ENCODE measurements at places on chromosomes 5 and 9.

- H3K36me3 ChIP-seq: no peaks in the 10 kb centered on the region
- H3K27me3 ChIP-seq: no peaks in the 10 kb centered on the region
- DNase-seq: no peak
- no peak overlapping the region for H3K4me3 ChIP-seq
- no peaks in the 10 kb centered on the region for H3K4me1 ChIP-seq
Measured at GRCh38 chr9:116939614-116940013, 252.5 kb downstream of the TRIM32 start.

DNA sequence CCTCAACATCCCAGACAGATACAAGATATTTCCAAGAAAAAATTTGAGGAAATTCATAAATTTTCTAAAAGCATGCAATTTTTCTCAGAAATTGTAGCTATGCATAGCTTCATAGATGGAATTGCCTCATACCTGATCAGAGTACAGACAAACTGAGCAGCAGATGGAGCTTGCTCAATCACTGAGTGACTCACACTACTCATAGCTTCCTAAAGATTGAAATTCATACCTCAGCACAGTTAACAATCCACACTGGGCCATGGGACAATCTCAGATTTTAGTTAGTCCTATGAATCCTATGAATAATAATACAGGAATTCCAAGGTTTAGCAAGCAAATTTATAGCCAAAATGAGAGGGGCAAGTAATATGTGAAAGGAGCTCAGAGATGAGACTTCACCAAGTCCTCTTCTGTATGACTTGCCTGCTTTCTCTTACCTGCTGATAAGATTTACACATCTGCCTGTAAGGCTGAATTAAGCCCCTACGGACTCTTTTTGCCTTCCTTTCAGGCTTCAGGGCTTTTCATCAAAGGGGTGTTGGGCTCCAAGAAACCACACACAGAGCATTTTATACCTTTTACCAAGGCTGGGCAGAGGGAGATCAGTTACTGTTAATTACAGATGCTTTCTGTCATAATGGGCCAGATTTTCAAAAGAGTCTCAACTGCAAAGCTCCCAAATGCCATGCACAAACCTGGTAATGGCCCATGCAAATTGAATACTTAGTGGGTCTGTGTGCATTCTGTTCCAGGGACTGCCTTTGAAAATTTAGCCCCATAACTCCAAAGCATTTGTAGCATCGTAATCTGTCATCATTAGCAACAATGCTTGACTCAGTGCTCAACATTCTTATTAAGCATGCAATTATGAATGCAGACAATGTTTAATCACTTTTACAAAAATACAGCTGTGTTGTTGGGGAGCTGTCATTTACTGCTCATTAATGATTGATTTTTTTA lies 439.3 kb downstream of the DTWD2 start:
- H3K4me3 ChIP-seq: no peak overlapping the region
- no peak for DNase-seq
- no peaks in the 10 kb centered on the region for H3K36me3 ChIP-seq
- H3K27ac ChIP-seq: no peak overlapping the region
- no peaks in the 10 kb centered on the region for H3K27me3 ChIP-seq
- no peaks in the 10 kb centered on the region for H3K4me1 ChIP-seq

- H3K27me3 ChIP-seq: no peaks in the 10 kb centered on the region
- DNase-seq: no peak
- no peak overlapping the region for H3K27ac ChIP-seq
- no peak overlapping the region for H3K4me3 ChIP-seq
- H3K36me3 ChIP-seq: no peaks in the 10 kb centered on the region
- no peaks in the 10 kb centered on the region for H3K4me1 ChIP-seq
Measured at GRCh38 chr5:172209714-172210113, 15.7 kb downstream of the EFCAB9 start.

DNA sequence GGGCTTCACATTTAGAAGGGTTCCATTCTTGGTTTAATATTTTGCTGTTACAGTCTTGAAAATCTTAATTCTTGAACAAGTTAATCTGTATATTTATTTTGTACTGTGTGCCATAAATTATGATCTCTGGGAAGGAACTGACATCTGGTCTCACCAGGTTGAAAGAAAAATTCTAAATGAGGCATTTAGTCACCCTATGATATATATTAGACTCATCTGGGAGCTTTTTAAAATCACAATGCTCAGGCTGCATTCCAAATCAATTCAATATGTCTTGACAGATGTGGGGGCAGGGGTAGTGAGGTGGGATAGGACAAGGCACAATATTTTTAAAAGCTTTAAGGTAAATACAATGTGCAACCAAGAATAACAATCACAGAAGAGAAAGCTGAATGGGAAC lies 569.2 kb downstream of the PRR16 start:
- H3K27me3 ChIP-seq: no peaks in the 10 kb centered on the region
- H3K4me1 ChIP-seq: no peaks in the 10 kb centered on the region
- H3K36me3 ChIP-seq: no peaks in the 10 kb centered on the region
- no peak overlapping the region for H3K4me3 ChIP-seq
- H3K27ac ChIP-seq: no peak overlapping the region
- no peak for DNase-seq

GRCh38 chr9:33124751-33125381 lies 42.3 kb downstream of the B4GALT1 start:
- no peaks in the 10 kb centered on the region for H3K27me3 ChIP-seq
- H3K4me3 ChIP-seq: no peak overlapping the region

- no peak for DNase-seq
- no peak overlapping the region for H3K4me3 ChIP-seq
- no peaks in the 10 kb centered on the region for H3K4me1 ChIP-seq
- no peak overlapping the region for H3K27ac ChIP-seq
Measured at GRCh38 chr5:134133995-134134541, 19.6 kb downstream of the TCF7 start.

DNA sequence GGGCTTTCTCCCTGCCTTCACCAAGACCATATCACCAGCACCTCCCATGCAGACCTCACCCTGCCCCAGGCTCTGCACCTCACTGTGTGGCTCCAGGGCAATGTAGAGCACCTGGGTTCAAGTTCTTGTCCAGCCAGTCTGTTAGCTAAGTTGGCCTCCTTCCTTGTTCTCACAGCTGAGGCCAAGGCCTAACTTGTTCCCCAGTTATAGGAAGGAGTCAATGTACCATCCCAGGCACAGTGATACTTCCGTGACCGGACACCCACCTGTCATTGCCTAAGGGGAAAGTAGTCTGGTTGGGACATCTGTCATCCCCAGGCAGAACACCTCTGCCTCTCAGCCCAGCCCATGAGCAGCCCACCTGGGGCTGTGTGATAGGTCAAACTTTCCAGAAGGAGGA lies 14.4 kb upstream of the ARAP3 start:
- no peak overlapping the region for H3K27ac ChIP-seq
- H3K4me1 ChIP-seq: no peaks in the 10 kb centered on the region
- H3K27me3 ChIP-seq: no peaks in the 10 kb centered on the region
- no peak overlapping the region for H3K4me3 ChIP-seq
- H3K36me3 ChIP-seq: no peaks in the 10 kb centered on the region
- DNase-seq: no peak

- no peaks in the 10 kb centered on the region for H3K36me3 ChIP-seq
- H3K27ac ChIP-seq: peak within 1 kb of the TSS; percentile 84
- H3K27me3 ChIP-seq: peaks cover 11% of the 10 kb centered on the region
- DNase-seq: peak; percentile 86
Measured at GRCh38 chr9:137053944-137054931, at the start of gene ENTPD2. Gene ENTPD2 (minus strand): TSS chr9:137054061. CDS start chr9:137053997, 64 bp downstream.

DNA sequence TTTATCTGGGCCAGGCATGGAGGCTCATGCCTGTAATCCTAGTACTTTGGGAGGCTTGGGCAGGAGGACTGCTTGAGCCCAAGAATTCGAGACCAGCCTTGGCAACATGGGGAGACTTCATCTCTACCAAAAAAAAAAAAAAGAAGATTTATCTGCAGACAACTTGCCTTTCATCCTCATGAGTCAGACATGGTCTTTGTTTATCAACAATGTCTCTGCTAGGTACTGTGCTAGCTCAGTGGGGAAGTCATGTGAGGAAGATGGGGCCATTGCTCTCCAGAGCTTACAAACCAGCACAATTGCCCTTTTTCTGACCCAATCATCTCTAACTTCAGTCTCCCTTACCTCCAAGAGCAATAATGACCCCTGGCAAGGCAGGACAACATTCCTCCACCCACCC lies 1.6 kb downstream of the URM1 start:
- H3K36me3 ChIP-seq: no peaks in the 10 kb centered on the region
- peaks cover 15% of the 10 kb centered on the region for H3K4me1 ChIP-seq
- no peaks in the 10 kb centered on the region for H3K27me3 ChIP-seq
- DNase-seq: no peak
- no peak overlapping the region for H3K27ac ChIP-seq
- no peak overlapping the region for H3K4me3 ChIP-seq

DNA sequence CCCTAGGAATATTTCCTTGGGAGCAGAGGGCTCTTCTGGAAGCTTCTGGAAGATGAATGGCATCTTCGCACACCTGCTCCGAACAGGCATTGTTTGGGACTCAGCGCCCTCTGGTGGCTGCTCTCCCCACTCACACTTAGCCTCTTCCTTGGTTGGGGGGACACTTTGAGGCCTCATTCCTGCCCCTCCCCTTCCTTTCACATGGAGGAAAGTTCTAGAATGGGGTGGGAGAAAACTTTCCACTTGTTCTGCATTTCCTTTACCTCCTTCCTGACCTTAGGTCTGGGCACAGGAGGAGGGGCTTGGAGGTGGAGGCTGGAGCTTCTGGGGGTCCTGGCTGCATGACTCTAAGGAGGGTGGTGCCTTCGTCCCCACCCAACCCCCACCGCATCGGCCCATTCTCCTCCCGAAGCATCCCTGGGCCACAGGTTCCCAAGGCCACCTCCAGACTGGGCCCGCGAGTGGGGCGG lies 19.3 kb upstream of the SMIM32 start:
- no peak overlapping the region for H3K27ac ChIP-seq
- H3K27me3 ChIP-seq: no peaks in the 10 kb centered on the region
- H3K4me3 ChIP-seq: no peak overlapping the region
- H3K4me1 ChIP-seq: no peaks in the 10 kb centered on the region

- H3K4me1 ChIP-seq: no peaks in the 10 kb centered on the region
- no peak overlapping the region for H3K27ac ChIP-seq
- H3K4me3 ChIP-seq: no peak overlapping the region
- no peak for DNase-seq
- H3K27me3 ChIP-seq: no peaks in the 10 kb centered on the region
- peaks cover 19% of the 10 kb centered on the region for H3K36me3 ChIP-seq
Measured at GRCh38 chr5:171397190-171397589, 9.5 kb downstream of the NPM1 start.

GRCh38 chr9:68522954-68523353 lies 17.7 kb downstream of the TMEM252 start:
- H3K4me1 ChIP-seq: no peaks in the 10 kb centered on the region
- no peak overlapping the region for H3K4me3 ChIP-seq
- H3K36me3 ChIP-seq: no peaks in the 10 kb centered on the region
- DNase-seq: no peak
- no peak overlapping the region for H3K27ac ChIP-seq

DNA sequence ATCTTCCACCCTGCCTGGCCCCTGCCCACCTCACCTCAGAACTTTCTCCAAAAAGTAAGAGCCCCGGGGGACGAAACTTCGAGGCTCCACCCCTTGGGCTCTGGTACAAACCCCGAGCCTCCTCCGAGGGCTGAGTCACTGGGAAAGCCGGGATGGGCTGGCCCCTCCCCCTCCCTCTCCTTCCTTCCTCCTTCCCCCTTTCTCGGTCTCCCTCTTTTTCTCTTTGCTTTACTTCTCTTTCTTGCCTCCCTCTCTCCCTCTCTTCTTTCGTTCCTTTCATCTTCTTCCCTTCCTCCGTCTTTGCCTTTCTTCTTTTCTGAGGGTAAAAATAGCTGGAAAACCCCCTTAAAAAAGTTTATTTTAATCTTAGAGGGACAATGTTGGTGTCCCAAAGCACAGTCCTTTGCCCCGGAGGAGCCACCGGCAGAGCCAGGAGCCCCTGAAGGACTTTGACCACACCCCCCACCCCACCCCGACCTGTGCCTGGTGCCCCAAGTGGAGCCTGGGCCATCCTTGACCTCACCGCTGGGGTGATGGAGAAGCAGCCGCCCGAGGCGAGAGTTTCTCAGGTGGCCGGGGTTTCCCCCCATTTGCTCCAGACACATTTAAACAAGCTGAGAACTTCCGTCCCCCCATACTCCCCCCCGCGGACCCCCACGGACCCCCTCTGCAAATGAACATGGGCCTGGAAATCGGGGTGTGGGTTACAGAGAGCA lies 5.7 kb upstream of the NOTCH1 start:
- peak; percentile 84 for DNase-seq
- H3K4me1 ChIP-seq: peaks cover 13% of the 10 kb centered on the region
- H3K36me3 ChIP-seq: no peaks in the 10 kb centered on the region
- H3K27ac ChIP-seq: peak overlapping the region; percentile 39
- no peaks in the 10 kb centered on the region for H3K27me3 ChIP-seq

- H3K36me3 ChIP-seq: no peaks in the 10 kb centered on the region
- no peak overlapping the region for H3K27ac ChIP-seq
- no peaks in the 10 kb centered on the region for H3K4me1 ChIP-seq
- H3K27me3 ChIP-seq: no peaks in the 10 kb centered on the region
- no peak for DNase-seq
Measured at GRCh38 chr9:107809871-107810460, 320.4 kb upstream of the KLF4 start.

DNA sequence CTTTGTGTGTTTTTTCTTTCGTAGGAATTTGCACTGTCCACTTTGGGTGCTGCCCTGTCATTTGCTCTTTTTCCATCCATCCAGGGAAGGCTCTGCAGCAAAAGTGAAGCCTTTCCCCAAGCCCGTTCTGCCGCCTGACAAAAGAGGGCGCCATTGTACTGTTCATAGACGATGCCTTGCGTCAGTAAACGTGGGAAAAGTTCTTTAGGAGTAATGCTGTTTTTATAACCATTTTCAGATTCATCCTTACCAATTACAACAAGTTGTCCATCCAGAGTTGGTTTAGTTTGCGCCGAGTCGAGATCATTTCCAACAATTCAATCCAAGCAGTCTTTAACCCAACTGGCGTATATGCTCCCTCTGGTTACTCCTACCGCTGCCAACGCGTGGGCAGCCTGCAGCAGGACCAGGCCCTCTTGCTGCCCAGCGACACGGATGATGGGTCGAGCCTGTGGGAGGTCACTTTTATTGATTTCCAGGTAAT lies 34.3 kb upstream of the RPS23 start:
- H3K4me3 ChIP-seq: no peak overlapping the region
- H3K4me1 ChIP-seq: no peaks in the 10 kb centered on the region
- no peaks in the 10 kb centered on the region for H3K36me3 ChIP-seq
- no peak overlapping the region for H3K27ac ChIP-seq

DNA sequence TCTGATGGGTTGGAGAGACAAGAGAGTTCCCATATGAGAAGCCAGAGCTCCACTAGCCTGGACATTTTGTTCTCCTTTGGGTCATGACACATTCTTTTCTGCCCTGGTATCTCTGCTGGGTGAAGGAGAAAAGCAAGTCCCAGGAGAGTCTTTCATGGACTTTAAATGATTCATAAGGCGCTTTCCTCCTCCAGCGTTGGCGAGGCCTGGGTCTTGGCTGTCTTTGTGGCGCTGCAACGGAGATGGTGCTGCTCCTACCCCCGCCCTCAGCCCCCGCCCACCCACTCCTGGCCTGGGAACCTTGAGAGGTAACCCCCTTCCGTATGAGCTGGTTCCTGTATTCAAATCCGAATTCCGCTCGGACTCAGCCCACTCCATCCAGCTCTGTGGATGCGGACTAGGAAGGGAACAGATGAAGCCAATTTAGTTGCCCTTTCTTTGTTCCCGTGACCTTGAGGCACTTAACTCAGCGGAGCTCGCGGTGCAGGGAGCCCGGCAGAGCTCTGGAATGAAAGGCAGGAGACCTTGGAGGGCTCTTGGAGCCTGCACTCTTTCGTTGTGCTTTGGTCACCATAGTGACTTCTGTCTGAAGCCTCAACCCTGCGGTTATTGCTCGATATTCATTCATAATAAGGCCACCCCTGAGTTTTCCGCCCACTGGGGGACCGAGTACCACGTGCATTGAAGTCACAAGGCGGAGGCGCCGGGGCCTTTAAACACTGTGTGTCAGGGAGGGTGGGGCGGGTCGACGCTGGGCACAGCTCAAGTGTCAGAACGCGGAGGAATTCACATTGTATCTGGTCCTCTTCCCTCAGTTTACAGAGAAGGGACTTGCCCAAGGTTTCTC lies 14.0 kb upstream of the PWWP2A start:
- peak; percentile 28 for DNase-seq
- no peak overlapping the region for H3K27ac ChIP-seq
- H3K27me3 ChIP-seq: no peaks in the 10 kb centered on the region
- no peaks in the 10 kb centered on the region for H3K4me1 ChIP-seq
